Caudate nucleus (tissue), 63 donors: ENCODE measurements at places on chromosomes 2 and 18.

DNA sequence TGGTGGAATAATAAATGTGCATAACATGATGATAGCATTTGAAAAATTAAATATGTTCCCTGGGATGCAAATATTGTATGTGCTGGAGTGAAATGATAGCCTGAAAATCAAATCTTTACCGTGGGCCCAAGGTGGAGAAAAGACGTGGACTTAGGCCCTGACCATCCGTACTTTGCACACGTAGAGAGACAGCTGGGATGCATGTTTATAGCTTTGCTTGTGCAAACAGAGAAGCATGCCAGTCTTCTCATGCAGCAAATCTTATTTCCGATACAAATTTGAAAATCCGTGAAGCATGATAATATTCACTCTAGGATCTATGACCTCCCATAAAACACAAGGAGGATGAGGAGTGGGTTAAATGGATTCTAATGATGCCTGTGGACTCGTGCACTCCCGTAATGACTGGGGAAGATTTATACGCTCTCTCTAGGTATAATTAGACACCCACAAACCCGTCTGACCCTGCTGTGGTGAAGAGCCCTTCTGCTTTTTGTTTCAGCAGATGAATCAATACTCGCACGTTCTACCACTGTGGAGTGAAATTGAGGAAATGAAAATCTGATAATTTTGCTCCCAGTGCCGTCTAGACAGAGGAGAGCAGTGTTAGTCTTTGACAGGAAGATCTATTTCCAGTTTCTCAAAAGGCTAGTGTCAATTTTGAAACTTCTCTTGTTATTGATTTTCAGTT lies 810.3 kb upstream of the SALL3 start:
- no peak for DNase-seq

DNA sequence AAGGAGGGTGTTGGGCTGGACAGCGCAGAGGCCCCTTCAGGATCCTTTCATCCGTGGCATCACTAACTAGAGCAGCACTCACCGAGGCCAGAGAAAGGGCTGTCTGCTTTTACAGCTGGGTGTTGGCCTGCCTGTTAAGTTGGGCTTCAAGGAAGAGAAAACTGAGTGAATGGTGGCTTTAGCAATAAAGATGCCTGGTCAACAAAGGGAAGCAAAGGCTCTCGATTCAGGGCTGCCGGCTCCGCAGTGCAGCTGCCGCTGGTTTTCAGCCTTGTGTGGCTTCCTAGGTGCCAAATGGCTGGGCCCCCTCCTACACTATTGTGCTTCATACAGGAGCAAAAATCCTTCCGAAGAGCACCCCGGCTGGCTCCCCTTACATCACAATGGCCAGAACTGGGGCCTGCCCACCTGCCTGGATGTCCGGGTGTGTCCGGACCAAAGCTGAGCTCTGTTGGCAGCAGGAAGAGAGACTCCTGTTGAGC lies 61.0 kb upstream of the GPR45 start:
- no peak for DNase-seq

DNA sequence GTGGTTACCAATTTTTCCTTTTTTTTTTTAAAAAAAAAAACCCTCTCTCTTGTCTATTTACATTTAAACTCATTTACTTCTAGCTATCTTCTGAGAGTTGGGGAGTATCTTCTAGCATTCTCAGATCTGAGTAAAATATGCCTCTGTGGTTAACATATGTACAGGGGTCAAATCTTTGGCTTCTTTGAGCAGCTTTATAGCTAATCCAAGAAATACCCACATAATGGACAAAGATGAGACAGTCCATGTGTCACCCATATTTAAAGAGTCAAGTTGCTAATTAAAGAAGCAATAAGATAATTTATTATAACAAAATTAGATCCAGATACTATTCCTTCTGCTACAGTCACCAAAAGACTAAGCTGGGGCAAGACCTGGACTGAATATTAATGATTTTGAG lies 139.0 kb upstream of the HNRNPA3 start:
- DNase-seq = no peak

DNA sequence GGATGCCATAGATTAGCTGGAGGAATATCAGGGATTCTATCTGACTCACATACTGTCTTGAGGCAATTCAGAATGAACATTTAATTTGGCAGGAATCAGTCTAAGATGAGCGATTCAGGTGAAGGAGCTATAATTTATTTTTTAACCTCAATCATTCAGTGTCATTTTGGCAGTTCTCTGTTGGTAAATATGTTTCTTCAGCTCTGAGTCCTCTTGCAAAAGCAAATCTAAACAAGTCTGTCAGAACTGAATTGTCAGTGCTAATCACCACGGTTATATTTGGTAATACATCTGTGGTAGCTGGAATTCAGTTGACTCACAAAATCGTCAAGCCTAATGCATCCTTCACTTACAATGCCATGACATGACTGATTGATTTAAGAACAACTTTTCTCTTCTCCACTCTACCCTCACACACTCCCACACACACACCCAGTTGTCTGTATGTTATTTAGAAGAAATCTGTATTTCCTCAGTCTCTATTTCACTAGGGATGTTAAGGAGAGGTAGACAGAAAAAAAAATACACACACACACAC lies 516.6 kb upstream of the NXPH2 start:
- DNase-seq = no peak

DNA sequence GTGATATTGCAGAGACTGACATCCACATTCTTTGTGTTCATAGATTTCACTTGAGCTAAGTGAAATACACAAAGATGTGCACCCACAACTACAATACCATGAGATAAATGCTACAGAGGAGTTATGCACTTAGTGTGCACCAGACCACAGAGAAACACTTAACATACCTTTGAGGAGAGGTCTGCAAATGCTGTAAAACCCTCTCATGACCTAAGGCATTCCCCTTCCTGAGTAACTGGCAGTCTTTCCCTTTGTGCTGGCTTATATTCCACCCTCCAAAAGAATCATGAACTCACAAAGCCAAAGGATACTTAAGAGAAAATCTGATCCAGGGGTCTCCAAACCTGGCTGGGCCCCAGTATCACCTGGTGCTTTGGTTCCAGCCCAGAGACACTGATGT lies 16.2 kb downstream of the NXPH2 start:
- DNase-seq = no peak

- DNase-seq = no peak
Measured at GRCh38 chr18:1018181-1018681, 113.6 kb downstream of the ADCYAP1 start.

DNA sequence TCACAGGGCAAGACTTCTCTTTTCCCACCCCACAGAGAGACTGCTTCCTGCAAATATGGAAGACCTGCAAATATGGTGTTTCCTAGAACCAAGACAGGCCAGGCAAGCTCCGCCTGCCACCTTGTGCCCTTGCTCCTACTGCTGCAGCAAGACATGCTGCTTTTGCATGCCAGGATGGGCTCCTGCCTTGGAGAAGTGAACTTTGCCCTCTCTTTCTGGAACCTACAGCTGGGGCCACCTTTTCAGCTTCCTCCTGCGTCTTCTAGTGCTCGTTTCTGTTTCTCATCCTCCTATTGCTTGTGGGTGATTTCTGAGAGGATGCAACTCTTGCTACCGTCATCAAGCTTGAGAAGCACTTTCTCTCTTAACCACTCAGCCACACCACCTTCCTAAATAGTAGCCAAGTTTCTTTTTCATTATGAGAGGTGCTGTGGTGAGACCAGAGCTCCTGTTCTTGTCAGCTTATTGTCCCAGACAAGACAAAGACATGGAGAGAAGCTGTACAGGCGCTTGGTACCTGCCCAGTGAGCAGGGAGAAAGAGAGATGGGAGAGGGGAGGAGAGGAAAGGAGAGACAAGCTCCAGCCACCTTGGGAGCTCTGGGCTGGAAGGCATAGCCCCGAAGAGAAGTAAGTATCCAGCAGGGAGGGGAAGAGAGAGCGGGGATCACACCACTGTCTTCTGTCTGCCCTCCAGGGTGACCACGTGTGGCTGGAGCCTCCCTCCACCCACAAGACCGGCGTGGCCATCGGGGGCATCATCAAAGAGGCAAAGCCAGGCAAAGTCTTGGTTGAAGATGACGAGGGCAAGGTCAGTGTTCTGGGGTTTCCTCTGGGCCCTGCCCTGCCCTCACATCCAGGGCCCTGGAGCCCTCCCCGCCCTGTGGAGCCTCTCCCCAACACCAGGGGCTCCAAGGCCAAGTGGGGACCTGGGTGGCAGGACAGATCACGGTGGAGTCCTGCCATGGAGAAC lies 28.3 kb downstream of the MYO7B start:
- no peak for DNase-seq

DNA sequence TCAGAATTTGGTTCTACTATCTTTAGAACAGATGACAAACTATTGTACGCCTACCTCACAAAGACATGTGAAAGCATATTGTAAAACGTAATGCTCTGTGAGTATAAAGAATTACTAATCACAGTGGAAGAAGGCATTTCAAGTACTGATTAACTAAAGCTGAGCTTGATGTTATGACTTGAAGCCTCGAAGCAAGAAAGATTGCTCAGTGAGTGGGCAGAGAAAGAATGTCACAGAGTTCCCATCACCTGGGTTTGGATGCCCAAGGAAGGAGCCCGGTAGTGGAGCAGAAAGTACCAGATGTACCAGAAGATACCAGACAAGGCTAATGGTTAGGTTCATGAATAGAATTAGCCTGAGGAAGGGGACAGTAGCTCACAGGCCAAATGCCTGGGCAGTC lies 39.5 kb upstream of the FAM110C start:
- DNase-seq = no peak

- DNase-seq = no peak
Measured at GRCh38 chr2:34979148-34979547, 1376.4 kb upstream of the CRIM1 start.

DNA sequence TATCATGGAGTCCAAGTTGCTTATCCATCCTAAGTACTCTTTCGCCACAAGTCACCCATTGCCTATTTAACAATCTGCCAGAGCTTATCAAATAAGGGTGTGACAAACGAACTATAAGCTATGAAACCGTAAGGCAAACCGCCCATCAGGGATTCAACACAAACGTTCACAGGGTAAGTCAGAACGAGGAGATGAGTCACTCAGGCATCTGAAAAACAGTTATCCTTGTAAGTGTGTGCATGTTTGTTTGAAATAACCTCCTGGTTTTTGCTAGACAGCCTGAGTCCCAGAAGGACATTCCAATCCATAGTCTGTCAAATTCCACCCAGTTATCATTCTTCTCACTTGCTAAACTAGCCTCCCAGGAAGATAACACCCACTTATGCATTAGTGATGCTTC lies 299.1 kb downstream of the PAX3 start:
- no peak for DNase-seq

- DNase-seq = no peak
Measured at GRCh38 chr2:197460649-197461048, 7.3 kb downstream of the COQ10B start.

DNA sequence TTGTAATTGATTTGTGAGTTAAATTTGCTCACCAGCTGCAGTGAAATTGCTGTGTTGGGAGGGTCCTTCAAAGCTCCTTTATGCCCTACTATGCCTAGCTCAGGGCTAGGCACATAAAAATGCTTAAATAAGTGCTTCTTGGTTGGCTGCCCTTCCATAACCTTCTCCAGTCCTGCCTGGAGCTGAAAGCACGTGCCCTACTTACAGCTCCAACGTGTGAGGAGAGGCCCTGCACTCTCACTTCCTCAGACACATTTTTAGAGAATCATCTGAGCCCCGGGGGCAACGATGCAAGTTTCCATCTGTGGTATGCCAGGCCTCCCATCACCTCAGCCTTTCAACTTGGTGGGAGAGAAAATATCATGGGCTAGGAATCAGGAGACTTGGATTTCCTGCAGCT lies 202.7 kb downstream of the BCL11A start:
- no peak for DNase-seq
